ENCODE measurements at places on chromosomes 6 and 20.
A peak's percentile ranks its signal among the peaks of the same experiment; 100 is the strongest.

DNA sequence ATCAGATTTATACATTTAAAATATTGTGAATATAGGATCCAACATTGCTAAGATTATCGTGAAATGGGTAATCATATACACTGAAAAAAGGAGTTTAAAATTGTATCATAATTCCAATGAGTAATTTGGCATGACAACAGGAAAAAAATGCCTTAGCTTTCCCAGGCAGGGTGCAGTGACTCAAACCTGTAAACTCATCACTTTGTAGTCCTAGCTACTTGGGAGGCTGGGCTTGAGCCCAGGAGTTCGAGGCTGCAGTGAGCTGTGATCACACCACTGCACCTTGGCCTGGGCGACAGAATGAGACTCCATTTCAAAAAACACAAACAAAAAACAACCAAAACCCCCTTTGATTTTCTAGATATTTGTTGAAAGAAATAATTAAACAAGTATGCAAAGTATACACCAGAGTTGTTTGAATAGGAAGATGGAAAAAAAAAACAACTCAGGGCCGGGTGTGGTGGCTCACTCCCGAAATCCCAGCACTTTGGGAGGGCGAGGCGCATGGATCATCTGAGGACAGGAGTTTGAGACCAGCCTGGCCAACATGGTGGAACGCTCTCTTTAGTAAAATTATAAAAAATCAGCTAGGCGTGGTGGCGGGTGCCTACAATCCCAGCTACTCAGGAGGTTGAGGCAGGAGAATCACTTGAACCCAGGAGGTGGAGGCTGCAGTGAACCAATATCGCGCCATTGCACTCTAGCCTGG lies 98.7 kb downstream of the TRERF1 start:
- DNase-seq: no peak

DNA sequence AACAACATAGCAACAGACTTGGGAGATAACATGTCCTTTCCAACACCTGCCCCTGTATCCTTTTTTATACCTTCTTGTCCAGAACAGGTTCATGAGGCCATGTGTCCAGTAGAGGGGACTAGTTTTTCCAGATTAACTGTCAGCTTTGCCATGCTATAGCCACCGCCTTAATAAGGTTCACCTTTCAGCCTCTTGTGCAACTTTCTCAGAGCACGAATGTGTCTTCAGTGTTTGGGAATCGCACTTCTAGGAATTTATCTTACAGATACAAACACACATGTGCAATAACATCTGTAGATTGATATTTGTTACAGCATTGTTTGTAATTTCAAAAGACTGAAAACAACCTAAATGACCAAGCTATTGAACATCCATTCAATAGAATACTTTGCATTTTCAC lies 21.4 kb downstream of the NCR2 start:
- no peak for DNase-seq

DNA sequence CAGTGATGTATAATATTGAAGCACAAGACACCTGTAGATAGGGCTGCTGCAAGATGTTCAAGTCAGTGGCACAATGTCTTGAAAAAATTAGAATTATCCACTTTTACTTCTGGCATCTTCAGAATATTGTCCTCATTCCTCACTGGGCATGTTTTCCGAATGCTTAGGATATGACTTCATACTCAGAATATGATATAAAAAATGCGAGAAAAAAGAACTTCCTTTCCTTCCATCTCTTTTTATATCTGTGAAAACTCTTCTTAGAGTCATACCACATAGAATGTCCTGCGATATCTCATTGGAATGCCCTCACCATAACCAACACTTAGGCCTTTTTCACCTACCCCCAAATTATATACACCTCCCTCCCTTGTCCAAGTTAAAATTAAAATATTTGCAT lies 4.6 kb downstream of the MAS1L start:
- no peak for DNase-seq

- no peak for DNase-seq
Measured at GRCh38 chr6:149691201-149691600, 26.7 kb downstream of the LATS1 start.

- DNase-seq: no peak
Measured at GRCh38 chr6:96286503-96286902, 235.1 kb upstream of the UFL1 start.

- DNase-seq: no peak
Measured at GRCh38 chr6:44642870-44643522, 255.5 kb downstream of the CDC5L start.

GRCh38 chr6:63597141-63598048 lies 25.1 kb downstream of the LOC128125822 start:
- DNase-seq: no peak

DNA sequence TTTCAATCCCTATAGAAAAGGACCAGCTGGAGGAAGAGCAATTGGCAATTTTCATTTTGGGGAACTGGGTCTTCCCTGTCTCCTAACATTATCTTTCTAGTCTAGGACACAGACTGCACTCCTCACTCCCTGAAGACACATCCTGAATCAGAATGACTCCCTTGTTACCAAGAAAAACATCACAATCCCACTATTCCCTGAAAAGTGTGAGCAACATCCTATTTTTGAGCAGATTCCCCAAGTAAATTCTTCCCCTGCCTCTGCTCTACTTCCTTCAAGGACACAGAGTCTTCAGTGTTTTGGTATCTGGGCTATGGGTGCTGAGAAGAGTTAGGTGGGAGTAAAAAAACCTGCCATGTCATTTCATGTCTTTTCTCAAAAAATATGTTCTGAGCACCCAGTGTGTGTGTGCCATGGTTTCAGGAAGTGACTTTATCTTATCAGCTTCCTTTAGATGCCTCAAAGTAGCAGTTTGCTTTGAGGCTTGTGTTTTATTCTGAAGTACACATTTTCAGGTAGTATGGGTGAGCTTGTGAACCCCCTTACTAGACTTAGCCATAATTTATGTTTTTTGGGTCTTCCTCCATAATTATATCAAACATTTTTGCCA lies 12.4 kb downstream of the LAMA4 start:
- DNase-seq: no peak

- no peak for DNase-seq
Measured at GRCh38 chr6:49911252-49911651, 44.9 kb upstream of the CRISP1 start.

DNA sequence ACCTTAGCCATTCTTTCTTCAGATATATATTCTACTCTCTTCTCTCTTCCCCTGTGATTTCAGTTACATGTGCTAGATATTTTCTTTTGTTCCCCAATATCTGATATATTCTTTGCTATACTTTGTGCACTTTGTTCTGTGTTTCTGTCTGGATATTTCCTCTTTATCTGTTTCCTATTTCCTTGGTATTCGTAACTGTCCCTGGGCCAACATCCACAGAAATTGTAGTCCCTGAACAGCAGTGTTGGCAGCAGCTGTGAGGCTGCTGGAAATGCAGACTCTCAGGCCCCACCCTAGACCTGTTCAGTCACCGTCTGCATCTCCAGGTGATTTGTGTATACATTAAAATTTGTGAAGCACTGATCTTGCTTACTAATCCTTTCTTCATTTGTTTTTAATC lies 522.9 kb upstream of the SOX4 start:
- no peak for DNase-seq

DNA sequence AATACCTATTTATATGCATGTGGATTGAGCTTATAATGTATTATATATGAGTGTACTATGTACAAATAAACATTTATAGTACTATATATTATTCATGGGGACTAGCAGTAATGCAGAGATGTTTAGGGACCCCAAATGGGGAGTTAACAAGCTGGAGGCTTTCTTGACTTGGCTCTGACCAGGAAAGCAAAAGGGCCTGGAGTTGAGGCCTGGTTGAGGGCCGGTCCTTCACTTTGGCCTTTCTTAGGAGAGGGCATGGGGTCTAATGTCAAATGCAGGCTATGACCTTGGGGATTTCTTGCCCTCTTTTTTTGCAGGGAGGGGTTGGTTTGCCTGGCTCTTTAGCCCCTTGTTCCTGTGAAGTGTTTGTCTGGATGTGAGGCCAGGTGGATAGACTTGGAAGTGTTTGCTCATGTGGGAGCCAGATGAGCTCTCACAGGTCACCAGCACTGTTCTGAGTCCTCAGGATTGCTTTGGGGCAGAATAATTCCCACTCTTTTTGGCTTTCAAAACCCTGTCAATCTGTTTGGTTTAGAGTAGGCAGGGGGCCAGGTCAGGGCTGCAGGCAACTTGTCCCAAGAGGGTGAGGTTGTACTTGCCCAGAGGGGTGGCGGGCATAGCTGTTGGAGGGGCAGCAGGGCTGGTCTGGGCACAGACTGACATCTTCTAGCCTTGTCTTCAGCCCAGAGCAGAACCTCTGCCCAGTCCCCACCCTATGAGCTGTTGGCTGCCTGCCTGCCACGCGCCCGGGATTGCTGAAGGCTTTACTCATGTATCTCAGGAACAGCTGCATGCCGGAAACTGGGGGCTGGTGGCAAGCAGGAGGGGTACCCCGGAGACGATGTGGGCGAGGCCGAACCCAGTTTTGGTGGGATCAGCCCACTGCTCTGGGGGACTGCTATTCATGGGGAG lies 14.6 kb downstream of the TJAP1 start:
- DNase-seq: peak; percentile 92

GRCh38 chr6:32852018-32852843 lies 1.3 kb downstream of the TAP1 start:
- DNase-seq: no peak

DNA sequence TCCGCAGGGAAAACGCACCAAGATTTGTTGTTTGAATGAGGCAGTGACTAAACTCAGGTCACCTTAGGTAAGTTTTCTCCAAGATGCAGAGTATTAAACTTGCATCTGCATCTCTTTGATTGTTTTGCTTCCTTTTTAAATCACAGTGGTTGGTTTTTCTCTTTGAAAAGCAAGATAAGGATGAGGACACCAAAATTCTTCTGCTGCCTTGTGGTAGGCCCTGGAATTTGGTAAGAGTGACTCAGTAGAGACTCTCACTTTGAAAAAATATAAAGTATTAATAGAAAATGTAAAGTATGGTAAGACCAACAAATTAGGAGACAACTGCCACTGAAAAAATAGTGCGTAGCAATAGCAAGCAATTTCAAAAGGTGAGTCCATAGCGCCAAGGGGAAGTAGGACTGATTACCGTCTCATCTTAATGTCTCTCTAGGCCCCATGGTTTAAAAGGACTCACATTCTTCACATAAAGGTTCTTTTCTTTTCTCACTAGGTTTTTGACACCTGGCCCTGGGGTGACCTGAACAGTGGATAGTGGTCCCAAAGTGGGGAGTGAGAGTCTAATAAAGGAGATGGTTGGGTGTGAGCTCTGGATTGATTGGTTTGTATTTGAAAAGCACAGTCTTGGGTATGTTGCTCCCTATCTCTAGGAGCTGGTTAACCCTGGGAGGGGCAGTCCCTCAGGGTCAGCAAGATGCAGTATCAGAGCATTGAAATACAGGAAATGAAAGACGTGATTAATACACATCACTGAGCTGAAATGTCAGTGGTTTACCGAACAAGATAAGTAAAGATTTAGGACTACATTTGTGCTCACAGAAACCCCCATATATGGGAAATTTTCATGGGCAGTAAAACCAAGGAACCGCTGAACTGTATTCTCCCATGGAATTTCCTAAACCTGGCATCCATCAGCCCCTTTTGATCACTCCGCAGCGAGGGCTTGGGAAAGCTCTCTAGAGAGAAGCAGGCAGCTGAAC lies 221.2 kb downstream of the SLC24A3 start:
- no peak for DNase-seq

DNA sequence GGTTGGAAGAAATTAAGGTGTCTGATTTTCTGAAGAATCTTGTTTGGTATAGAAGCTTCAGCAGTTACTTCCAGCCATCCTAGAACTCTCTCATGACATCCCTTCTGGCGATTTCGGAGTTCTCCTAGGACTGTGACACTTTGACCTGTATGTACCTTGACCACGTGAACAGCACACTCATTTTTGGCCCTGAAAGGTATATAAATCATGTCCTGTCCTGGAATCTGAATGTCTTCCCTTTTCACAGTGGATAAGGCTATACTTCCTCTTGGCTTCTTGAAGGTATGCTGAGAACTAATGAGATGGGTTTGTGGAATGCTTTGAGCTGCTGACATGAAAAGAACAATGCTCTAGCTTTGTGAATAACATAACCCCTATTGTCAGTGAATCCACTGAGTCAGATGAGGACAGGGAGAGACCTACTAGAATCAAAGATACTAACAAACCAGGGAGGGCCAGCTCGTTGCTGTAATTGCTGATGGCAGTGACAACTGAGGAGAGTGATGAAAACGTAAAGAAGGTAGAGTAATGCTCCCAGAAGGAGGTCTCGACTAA lies 6.0 kb upstream of the ZDHHC14 start:
- DNase-seq: no peak

DNA sequence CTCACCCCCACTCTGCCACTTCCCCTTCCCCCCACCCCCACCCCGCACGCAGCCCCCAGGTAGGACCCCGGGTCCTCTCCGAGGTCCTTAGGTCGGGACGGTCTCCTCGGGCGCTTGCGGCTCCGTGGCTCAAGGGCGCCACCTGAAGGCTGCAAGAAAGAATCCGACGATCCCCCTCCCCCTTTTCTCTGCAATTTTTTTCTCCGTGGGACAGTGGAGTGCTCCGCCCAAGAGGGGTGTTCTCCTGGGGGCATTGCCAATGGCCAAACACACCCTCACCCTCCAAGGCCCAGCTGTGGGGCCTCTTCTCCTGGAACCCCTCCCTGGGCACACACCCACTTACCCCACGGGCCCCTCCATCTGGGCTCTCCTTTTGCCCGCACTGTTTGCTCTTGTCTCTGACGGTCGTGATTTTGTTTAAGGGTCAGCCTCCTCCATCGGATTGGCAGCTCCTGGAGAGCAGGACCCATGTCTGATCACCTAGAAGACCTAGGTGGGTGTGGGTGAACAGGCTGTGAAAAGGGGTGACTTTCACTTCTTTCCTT lies 1.1 kb upstream of the TMEM74B start:
- no peak for DNase-seq

DNA sequence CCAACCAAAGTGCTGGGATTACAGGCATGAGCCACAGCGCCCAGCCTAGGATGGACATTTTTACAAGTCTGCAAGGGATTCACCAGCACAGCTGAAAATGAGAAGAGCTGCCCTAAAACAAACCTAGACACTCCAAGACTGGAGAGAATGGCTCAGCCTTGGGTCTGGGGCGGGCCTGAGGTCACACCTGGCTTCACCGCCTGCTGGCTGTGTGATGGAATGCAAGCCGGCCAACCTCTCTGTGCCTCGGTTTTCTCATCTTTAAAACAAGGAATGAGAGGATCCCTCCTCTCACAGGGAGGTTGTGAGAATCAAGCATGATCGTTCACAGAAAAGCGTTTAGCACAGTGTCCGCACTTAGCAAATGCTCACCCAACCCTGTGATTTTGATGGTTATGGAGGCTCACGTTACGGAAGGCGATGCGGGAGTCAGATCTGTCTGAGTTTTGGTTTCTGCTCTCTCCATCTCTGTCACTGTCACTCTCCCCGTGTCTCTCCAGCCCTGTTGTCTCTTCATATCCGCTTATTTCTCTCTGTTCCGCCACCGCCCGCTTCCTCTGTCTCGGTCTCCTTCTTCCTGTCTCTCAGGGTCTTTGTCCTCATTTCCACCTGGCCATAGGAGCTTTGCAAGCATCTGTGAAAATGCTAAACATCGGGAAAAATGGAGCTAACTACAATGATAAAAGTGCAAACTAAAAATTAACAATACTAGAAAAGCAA lies 47.6 kb downstream of the CEBPB start:
- no peak for DNase-seq
